ENCODE measurements at places on chromosomes 12 and 14.

- peaks cover 38% of the 10 kb centered on the region for H3K4me1 ChIP-seq
- no peaks in the 10 kb centered on the region for H3K36me3 ChIP-seq
- H3K27ac ChIP-seq = peak overlapping the region; percentile 1
- peak overlapping the region; percentile 3 for H3K4me3 ChIP-seq
These were observed 5.7 kb upstream of the SERPINA1 start for GRCh38 chr14:94394025-94394493.

GRCh38 chr12:16636435-16637055, 30.6 kb upstream of the LMO3 start:
- H3K4me3 ChIP-seq = no peak overlapping the region
- DNase-seq = no peak
- H3K36me3 ChIP-seq = no peaks in the 10 kb centered on the region
- no peak overlapping the region for H3K27ac ChIP-seq

DNA sequence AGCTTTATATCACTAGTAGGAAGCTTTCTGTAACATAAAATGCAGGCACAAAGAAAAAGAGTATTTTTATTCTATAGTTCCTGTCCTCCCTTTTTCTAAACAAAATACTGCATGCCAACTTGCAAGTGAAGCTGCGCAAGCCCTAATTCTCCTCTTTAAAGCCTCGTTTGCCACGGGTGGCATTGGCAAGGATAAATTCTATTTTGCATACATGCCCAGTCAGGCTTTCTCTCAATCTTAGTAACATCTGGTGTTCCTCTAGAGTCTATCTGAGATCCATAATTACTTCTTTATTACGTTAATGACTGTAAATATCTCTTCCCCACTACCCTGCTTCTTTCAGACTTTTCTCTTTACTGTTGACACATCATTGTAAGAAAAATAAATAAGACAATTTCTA, 97.1 kb upstream of the DAAM1 start:
- DNase-seq = no peak
- no peaks in the 10 kb centered on the region for H3K36me3 ChIP-seq
- no peaks in the 10 kb centered on the region for H3K27me3 ChIP-seq
- H3K27ac ChIP-seq = no peak overlapping the region
- H3K4me1 ChIP-seq = no peaks in the 10 kb centered on the region
- no peak overlapping the region for H3K4me3 ChIP-seq

- no peak overlapping the region for H3K4me3 ChIP-seq
- H3K27ac ChIP-seq = no peak overlapping the region
- no peaks in the 10 kb centered on the region for H3K4me1 ChIP-seq
- H3K36me3 ChIP-seq = no peaks in the 10 kb centered on the region
- no peak for DNase-seq
These were observed 374.7 kb downstream of the APAF1 start for GRCh38 chr12:99019798-99020197.

DNA sequence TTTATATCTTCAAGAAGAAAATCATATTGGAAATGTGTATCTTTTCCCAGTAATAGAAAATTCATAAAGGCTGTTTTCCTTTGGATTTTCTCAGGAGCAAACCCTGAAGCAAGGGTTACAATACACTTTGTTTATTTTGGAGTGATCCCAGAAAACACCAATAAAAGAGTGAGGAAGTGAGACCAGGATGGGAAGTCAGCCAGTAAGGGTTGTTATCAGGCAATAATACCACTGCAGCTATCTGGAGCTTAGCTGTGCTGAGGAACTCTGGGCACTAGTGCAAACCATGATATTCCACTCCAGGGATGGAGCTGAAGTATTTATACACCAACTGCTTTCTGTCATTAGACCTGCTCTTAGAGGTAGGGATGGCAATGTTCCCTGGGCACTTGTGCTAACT, 1002.3 kb downstream of the FLRT2 start:
- no peak overlapping the region for H3K27ac ChIP-seq
- no peaks in the 10 kb centered on the region for H3K27me3 ChIP-seq
- H3K36me3 ChIP-seq = no peaks in the 10 kb centered on the region
- peaks cover 27% of the 10 kb centered on the region for H3K4me1 ChIP-seq
- peak overlapping the region; percentile 25 for H3K4me3 ChIP-seq

DNA sequence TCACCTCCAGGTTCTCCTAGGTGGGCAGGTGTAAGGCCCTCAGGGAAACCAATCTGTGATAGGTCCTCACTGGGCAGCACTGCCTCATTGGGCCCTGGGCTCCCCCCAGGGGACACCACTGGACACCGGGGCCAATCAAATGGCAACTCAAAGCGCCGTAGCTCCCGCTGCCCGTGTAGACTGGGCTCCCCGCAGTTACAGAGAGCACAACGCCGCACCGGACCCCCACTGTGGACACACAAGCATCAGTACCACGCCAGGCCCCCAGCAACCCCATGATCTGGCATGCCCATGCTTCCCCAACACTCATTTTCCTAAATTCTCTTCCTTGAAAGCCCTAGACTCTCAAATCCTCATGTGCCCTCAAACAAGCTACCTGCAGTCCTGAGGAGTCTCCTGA, 6.1 kb downstream of the KMT2D start:
- peaks cover 7% of the 10 kb centered on the region for H3K27me3 ChIP-seq
- no peak for DNase-seq
- H3K27ac ChIP-seq = peak overlapping the region; percentile 62
- H3K4me3 ChIP-seq = no peak overlapping the region
- H3K4me1 ChIP-seq = peaks cover 60% of the 10 kb centered on the region

- no peak overlapping the region for H3K27ac ChIP-seq
- H3K36me3 ChIP-seq = no peaks in the 10 kb centered on the region
- H3K4me1 ChIP-seq = no peaks in the 10 kb centered on the region
- no peak overlapping the region for H3K4me3 ChIP-seq
- peaks cover 14% of the 10 kb centered on the region for H3K27me3 ChIP-seq
These were observed 652 bp downstream of the RFLNA start for GRCh38 chr12:124295431-124296058.

- peaks cover 5% of the 10 kb centered on the region for H3K27me3 ChIP-seq
- H3K36me3 ChIP-seq = no peaks in the 10 kb centered on the region
- H3K4me1 ChIP-seq = peaks cover 7% of the 10 kb centered on the region
- H3K4me3 ChIP-seq = no peak overlapping the region
- no peak for DNase-seq
These were observed 50.2 kb upstream of the VRK1 start for GRCh38 chr14:96747006-96747405.

Data from immature natural killer cell (primary cell).